ENCODE measurements at places on chromosomes 3 and 15.

- peak; percentile 87 for DNase-seq
These were observed at the start of gene FGF12 for GRCh38 chr3:192727032-192727847. Gene FGF12, minus strand, starts transcription at chr3:192727541.

- DNase-seq: no peak
These were observed 26.3 kb downstream of the MRPS11 start for GRCh38 chr15:88493844-88494243.

DNA sequence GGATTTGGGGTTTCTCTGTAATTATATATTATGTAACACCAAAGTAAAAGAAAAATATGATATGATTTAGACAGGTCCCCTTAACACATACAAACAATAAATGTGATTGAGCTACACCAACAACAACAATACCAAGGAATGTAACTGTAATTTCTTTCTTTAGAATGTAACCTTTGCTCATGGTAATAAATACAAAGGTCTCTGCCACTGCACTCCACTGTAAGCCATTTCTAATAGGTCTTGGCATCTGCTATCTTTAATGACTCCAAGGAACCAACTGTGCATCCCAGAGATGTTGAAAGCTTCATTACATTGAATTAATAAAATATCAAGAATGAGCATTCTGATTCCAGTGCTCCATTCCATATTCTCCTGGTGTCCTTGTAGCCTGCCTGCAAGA, 88.8 kb downstream of the PDZRN3 start:
- DNase-seq: no peak

- no peak for DNase-seq
These were observed 120.2 kb upstream of the IGF1R start for GRCh38 chr15:98528046-98528725.

DNA sequence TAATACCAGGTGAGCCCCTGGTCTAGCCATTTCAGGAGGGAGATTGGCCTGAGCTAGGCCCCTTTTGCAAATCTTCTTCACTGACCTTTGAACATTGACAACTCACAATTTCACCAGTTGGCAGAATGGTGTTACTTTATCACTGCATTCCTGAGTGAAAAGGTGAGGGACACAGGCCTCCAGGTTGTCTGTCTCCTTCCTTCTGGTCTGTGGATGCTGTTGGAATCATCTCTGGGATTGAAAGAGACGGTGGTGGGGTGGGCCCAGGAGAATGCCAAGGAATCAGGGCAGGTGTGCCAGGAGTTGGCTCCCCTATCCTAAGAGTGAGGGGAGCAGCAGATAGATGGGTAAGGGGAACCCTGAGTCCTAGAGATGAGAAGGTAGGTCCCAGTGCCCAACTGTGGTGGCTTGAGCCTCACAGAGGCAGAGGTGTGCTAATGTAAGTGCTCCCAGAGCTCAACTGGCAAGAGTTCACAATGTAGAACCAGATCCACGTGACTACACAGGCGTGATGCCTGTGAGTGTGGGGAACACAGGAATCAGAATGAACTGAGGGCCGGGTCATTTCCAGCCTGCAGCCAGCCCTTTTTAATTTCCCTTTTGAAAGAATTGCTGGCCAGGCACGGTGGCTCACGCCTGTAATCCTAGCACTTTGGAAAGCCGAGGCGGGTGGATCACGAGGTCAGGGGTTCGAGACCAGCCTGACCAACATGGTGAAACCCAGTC, 11.2 kb downstream of the C3orf62 start:
- no peak for DNase-seq

DNA sequence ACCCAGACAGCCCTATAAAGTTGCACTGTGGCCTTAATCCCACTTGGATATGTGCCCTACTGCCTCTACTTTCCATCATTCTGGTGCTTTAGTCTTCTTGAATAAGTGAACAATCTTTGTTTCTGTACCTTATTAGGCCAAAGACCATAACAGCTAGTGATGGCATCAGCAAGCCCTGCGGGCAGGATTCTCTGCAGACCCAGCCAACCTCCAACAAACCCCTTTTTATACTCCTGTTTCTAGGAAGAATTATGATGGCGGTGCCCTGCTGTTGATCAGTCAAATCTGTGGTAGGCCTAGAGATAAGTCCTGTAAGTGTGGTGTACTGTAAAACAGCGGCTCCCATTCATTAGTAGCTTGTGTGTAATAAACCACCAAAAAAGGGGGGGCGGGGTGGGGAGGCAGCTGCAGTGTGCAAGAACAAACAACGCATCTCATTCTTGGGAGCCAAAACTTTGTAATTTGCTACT, 40.5 kb downstream of the SOX2 start:
- DNase-seq: no peak

GRCh38 chr3:142602619-142603385, 6.6 kb downstream of the PLS1 start:
- DNase-seq: no peak

DNA sequence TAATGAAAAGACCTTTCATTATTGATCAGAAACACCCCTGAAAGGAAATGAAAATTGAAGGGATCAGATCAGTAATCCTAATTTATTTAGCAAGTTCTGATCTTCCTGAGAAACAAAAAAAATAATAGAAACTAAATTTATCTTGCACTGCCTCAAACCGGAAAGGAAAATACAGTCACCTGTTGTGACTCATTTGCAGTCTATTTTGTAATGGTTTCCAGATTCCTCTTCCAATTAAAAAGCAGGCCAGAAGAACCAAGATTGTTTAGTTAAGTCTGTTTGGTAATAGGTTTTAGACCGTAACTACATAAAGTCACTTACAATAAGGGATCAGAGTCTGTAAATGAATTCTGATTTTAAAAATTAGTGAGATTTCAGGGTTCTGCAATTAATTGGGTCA, 49.7 kb upstream of the ATOSA start:
- DNase-seq: no peak

- no peak for DNase-seq
These were observed 4.5 kb upstream of the CLN6 start for GRCh38 chr15:68234060-68234459.

GRCh38 chr3:172260381-172260780, 187.9 kb downstream of the GHSR start:
- no peak for DNase-seq

GRCh38 chr3:51384055-51384725, 901 bp upstream of the MANF start:
- DNase-seq: no peak

GRCh38 chr15:42401544-42402454, 42.5 kb downstream of the CAPN3 start:
- no peak for DNase-seq

GRCh38 chr3:188468196-188468595, 314.2 kb downstream of the LPP start:
- no peak for DNase-seq

- DNase-seq: no peak
These were observed 9.7 kb downstream of the TTC23 start for GRCh38 chr15:99239545-99240198.

- no peak for DNase-seq
These were observed 102.4 kb downstream of the KLHL25 start for GRCh38 chr15:85692321-85692720.

DNA sequence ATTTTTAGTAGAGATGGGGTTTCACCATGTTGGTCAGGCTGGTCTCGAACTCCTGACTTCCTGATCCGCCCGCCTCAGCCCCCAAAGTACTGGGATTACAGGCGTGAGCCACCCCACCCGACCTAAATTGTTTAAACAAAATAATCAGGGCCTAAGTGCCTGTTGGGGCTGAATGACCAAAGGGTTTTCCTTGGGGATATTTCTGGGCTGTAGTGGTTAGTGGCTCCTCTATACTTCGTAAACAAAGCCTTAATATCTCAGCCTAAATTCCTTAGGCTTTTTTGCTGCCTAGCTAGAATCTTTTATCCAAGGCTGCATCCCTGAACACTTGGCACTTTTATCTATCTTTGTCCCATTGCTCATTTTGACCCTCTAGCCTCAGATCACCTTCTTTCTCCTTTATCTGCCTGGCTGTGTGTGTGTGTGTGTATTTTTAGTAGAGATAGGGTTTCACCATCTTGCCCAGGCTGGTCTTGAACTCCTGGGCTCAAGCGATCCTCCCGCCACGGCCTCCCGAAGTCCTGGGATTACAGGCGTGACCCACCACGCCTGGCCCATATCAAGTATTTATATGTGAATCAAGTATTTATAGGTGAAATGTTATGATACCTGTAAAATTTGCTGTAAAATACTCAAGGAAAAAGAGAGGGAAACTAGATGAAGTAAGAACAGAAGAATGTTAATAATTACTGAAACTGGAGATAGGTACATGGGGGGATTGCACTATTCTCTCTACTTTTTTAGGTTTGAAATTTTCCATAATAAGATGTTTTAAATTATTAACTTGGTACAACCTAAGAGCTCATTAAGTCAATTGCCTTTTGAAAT, 1.8 kb downstream of the NUSAP1 start:
- DNase-seq: no peak

- no peak for DNase-seq
These were observed 6.1 kb upstream of the SCAANT1 start for GRCh38 chr3:63918321-63918720.

GRCh38 chr3:95037927-95038326, 975.1 kb downstream of the NSUN3 start:
- DNase-seq: no peak

DNA sequence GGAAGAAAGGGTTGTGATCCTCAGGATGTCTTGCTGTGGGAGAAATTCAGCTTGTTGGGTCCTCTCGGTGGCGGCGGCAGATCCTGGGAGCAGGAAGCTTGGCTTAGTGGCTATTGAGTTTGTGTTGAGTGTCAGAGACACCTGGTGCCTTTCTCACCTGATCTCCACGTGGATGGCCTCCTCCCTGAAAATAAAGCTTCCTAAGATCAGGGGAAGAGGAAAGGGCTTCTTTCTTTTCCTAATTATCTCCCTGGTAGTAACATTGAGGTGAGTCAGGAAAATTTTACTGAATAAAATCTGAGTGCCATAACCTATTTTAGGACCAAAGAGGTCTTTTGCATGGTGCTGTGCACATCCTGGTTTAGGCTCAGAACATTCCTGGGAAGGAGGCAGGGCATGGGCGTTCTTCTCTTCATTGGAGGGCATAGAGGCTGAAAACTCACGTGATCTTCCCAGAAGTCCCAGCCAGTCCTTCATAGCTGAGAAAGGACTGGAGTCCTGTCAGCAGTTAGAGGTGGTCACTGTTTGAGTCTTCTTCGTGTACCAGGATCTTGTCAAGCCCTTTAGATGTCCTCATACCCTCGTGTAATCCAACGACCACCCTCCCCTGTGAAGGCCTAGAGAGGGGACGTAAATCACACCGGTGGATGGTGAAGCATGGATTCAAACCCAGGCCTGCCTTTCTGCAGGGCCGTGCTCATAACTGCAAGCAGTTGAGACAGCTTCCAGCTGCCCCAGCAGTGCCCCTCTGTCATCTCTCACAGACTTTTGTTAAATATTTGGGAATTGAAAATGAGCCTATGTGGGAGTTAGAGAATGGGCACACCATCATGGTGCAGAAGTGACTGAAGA, 1.1 kb downstream of the CMTM8 start:
- DNase-seq: peak; percentile 29

GRCh38 chr3:143147707-143148106, 28.1 kb downstream of the CHST2 start:
- peak; percentile 13 for DNase-seq

- peak; percentile 10 for DNase-seq
These were observed 284.3 kb downstream of the CLSTN2 start for GRCh38 chr3:140219291-140219690.

DNA sequence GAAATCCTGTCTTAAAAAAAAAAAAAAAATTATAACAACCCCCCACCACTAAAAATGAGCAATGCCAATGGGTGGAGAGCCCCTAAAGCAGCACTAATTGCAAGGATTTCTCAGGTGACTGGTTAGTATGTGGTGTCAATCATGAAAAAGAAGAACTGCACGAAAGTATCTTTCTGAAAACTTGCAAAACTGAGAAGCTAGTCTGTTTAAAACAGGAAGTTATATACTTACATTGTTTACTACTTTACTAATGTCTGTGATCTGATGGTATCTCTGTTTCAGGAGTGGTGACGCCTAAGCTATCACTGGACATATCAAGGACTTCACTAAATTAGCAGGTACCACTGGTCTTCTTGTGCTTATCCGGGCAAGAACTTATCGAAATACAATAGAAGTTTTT, at the start of gene CCR3:
TSS of gene CCR3 (plus strand) at position 341 of the 400 bp plus-strand sequence. CDS start 22,699 bp downstream, outside the sequence.
- DNase-seq: no peak

- no peak for DNase-seq
These were observed 52.8 kb downstream of the USP50 start for GRCh38 chr15:50493625-50494024.

DNA sequence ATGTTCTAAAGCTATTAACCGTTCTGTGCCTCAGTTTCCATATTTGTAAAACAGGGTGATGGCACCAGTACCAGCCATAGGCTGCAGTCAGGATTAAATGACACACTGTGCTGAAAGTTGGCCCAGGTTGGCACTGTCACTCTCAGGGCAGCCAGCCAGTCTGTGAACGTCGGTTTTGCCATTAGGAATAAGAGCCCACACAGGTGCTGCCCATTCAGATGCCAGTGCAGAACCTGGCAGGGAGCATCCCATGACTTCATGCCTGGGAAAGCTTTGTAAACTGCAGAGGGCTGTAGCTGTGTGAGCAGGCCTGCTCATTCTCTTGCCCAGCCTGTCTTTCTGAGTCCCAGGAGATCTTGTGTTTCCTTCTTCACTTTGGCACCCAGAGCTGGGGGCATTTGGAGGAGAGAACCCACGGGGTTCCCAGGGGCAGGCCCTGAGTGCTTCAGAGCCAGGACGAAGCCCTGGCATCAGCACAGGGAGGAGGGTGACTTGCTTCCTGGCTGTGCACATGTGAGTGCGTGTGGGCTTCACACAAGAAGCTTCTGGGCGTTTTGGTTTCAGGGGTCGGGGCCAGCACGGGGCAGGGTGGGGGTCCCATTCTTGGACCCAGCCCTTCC, 46.9 kb downstream of the ZNF710 start:
- DNase-seq: no peak

DNA sequence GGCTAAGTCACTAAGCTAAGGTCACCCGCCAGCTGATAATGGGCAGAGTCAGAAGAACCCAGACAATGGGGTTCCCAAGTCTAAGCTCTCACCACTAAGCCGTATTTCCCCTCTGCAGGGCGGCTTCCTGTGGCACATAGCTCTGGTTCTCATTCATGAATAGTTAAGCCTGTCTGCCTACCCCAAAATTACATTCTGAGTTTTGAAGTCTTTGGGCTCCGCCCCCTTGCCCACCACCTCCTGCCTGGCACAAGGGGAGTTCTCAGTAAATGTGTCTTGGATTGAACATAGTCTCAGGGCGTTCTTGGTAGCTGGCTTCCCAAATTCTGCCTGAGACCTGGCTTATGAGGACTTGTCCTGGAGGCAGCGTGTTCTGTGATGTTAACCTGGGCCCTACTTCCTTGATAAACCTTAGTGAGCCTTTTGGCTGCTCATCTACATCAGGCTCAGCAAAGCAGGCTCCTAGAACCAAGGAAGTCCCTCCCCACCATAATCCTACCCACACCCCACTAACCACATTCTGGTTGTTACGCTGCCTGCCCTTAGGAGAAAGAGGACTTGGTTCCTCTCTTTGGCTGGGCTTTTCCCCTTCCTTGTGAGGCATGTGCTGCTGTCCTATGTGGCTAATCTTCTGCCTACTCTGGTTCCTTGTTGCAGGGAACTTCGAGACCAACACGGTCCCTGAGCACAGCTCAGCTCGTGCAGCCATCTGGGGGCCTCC, 54.9 kb downstream of the STARD5 start:
- no peak for DNase-seq

GRCh38 chr3:169939320-169939719, 27.3 kb upstream of the SEC62 start:
- DNase-seq: no peak

- DNase-seq: peak; percentile 81
These were observed at the start of gene ARL6IP5 for GRCh38 chr3:69084326-69085167. Gene ARL6IP5, plus strand, starts transcription at chr3:69084937. Its CDS starts 111 bp downstream, at chr3:69085048.

All from NCI-H1417 (cell line).